Kidney glomerular epithelial cell (primary cell): ENCODE measurements at places on chromosomes 1 and 21.
A peak's percentile ranks its signal among the peaks of the same experiment; 100 is the strongest.

GRCh38 chr1:245856944-245857531 lies 650.0 kb downstream of the SMYD3 start:
- DNase-seq = no peak

DNA sequence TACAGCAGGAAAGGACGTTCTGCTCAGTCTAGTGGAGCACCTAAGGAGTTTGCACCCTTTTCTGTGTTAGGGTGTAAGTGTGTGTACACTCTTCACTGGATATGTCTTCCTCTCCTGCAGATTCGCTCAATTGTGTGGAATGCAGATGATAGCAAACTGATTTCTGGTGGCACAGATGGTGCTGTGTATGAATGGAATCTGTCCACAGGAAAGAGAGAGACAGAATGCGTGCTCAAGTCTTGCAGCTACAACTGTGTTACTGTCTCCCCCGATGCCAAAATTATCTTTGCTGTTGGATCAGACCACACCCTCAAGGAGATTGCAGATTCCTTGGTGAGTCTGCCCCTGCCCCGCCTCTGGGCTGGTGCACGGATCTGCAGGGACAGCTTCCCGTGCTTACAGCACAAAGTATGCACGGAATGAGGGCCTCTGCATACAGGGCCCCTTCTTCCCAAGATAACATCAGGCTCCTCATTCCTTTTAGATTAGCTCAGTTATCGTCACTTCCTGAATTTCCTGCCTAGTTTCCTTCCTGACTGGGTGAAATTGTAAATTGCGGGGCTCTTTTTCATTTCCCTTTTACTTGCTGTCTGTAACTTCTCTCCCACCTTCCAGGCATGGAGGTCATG lies 34.6 kb downstream of the CFAP57 start:
- peak; percentile 94 for DNase-seq

DNA sequence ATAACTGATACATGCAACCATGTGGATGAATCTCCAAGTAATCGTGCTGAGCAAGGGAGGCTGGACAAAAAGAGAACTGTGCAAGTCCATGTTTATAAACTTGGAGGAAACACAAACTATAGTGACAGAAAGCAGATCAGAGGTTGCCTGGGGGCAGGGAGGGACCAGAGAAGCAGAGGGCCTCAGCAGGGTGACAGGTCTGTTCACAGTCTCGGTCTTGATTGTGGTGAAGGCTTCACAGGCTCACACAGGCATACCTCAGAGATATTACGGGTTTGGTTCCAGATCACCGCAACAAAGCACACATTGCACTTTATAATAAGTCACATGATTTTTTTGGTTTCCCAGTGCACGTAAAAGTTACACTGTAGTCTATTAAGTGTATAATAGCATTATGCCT lies 28.5 kb downstream of the ACOT7 start:
- DNase-seq = no peak

- no peak for DNase-seq
Observed at GRCh38 chr1:204414016-204414415, 2.4 kb upstream of the PPP1R15B start.

DNA sequence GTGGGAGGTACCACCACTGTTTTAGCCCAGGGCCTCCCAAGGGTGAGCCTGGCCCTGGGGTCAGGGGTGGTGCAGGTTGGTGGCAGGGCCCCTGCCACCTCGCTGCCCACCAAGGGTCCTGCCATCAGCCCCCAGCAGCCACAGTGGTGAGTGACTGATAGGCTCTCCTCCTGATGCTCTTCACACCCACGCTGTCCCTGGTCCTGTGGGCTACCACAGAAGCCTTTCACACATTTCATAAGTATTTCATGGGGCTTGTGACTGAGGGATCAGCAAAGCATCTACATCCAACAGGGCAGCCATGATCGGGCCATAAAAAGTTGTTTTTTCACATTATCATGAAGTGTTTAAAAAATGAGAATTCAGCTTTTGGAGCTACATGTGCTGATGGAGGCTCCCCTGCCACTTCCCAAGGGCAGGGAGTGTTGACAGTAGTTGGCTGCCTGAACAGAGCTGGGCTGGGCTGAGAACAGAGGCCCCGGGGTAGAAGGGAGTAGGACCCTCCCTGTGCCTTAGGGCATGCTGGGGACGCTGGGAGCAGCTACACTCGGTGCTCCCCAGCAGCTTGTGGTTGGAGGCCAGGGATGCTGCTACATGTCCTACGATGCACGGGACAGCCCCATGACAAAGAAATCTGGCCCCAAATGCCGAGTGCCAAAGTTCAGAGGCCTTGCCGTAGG lies 73.1 kb upstream of the TMEM51 start:
- no peak for DNase-seq

DNA sequence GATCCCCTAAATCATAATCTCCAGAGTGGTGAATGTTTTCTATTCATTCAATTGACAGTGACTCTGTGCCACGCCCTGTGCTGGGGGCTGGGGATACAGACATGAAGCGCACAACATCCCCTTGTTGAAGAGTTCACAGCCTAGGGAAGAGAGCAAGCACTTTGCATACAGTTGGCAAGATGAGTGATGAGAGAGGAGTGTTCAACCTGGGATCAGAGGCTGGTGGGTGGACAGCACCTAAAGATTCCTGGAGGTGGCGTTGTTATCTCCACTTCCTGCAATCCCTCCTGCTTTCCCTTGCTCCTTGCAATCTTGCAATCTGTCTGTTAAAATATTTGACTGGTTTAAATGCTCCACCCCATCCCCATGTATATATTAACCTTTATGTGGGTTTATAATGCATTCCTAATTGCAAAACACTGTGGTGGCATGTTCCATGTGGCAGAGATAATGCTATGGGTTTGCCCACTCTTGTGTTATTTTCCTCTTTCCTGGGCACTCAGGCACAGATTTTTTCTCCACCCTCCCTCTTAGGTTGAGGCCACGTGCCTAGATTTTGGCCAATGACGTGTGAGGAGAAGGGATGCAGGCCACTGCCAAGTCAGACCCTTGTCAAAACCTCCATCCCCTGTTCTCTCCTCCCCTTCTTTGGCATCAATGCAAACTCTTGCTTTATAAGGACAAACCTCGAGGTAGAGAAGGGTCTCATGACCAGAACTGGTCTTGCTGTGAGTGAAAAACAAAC lies 36.2 kb upstream of the GADD45A start:
- no peak for DNase-seq

DNA sequence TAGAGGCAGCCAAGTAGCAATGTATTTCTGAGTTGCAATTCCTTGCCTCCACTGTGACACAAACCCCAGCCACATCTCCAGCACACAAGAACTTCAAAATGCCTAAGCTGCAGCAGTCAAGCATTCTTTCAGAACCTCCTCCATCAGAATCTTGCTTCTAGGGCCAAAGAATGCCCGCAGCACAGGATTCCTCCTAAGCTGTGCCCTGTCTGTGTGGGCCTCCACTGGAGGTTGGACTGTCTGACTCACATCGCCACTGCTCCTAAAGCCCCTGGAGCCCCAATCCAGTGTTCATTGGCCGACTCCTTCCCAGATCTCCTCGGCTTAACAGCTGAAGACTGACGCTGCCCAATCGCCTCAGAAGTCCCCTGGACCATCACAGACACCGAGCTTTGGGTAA lies 43.2 kb upstream of the SERTAD4 start:
- no peak for DNase-seq

- DNase-seq = no peak
Observed at GRCh38 chr1:175851749-175852148, 108.4 kb upstream of the TNR start.

- DNase-seq = no peak
Observed at GRCh38 chr1:25954282-25954938, 43.5 kb downstream of the PAFAH2 start.

- peak; percentile 44 for DNase-seq
Observed at GRCh38 chr21:28089599-28090441, 902.9 kb downstream of the LTN1 start.

DNA sequence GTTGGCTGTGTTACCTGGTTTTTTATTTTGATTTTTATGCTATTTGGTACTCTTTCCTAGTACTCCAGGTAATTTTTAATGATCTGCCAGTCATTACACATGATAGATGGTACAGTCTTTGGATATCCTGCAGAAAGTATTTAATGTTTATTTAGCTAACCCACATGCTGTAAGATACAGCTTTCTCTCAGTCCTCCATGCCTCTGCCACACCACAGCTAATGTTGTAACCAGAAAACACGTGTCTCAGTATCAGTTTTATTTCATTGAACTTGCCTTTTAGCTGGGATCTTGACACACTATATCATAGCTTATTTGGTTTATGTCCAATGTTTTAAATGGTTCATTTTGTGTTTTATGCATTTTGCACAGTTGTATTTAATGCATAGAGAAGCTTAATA lies 1648.4 kb downstream of the KCNT2 start:
- no peak for DNase-seq
